ENCODE measurements at places on chromosomes 11 and 22. TPM values are rescaled to one million over a fixed set of nuclear protein-coding genes. Genes with fewer than 3 reads are reported as not detected.

The OR52E8 gene
- total RNA-seq = not detected

The HIC2 gene
- 5.0 TPM for total RNA-seq

The ASCL3 gene
- not detected for total RNA-seq

The CDC42BPG gene
- 2.8 TPM for total RNA-seq

The ART1 gene
- not detected for total RNA-seq

The RNF121 gene
- total RNA-seq = 29.9 TPM

DNA sequence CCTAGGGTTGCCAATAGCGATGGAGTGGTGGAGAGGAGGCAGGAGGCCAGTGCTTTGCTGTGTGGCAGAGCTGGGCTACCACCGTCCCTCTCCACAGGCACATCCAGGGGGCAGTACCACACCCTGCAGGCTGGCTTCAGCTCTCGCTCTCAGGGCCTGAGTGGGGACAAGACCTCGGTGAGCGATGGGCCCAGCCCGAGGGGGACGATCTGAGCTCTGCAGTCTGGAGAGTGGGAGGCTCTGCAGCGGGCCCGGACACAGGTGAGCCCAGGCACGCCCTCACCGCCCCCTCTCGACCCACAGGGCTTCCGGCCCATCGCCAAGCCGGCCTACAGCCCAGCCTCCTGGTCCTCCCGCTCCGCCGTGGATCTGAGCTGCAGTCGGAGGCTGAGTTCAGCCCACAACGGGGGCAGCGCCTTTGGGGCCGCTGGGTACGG is 2.5 kb downstream of the PKP3 start:
- no peaks in the 10 kb centered on the region for H3K36me3 ChIP-seq
- peaks cover 3% of the 10 kb centered on the region for H3K4me1 ChIP-seq
- DNase-seq = peak; percentile 81
- H3K4me3 ChIP-seq = peak overlapping the region; percentile 27
- no peak overlapping the region for H3K27ac ChIP-seq

DNA sequence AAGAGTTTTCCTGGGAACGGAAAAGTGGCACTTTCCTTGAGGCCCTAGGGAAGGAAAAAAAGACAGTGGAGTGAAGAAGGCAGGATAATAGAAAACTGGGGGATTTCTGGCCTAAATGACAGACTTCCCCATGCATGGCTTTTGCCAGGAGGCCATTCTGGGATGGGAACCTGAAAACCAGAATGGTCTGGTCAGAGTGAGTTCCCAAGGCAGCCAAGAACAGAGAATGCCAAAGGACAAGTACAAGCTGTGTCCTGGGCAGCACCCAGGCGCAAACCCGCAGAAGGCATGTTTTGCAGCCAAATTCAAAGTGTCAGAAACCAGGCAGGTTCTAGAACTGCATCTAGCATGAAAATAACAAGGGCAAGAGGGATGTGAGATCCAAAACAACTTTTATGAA is 162.4 kb downstream of the SPON1 start:
- no peaks in the 10 kb centered on the region for H3K27me3 ChIP-seq
- DNase-seq = no peak
- H3K36me3 ChIP-seq = no peaks in the 10 kb centered on the region
- H3K4me3 ChIP-seq = no peak overlapping the region
- no peaks in the 10 kb centered on the region for H3K4me1 ChIP-seq
- H3K27ac ChIP-seq = no peak overlapping the region

DNA sequence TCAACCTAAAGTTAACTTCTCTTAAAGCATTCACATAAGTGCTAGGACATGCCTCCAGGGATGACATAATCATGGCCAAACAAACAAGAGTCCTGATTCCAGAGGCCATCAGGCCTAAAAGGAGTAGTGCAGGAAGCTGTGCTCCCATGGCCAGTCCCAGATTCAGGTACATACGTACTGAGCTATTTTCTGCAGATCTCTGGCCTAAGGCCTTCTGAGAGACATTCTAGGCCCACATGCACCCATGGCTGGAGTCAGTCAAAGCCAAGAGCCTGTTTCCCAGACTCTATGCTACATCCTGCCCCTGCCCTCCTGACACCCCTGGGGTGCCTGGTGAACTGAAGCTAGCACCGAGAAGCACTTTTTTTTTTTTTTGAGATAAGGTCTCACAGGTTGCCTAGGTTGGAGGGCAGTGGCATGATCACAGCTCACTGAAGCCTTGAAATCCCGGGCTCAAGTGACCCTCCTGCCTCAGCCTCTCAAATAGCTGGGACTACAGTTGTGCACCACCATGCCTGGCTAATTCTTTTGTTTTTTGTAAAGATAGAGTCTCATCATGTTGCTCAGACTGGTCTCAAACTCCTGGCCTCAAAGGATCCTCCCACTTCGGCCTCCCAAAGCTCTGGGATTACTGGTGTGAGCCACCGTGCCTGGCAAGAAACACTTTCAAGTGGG is 553 bp downstream of the CD3D start:
- H3K27me3 ChIP-seq = no peaks in the 10 kb centered on the region
- peak overlapping the region; percentile 81 for H3K27ac ChIP-seq
- H3K4me3 ChIP-seq = peak overlapping the region; percentile 36

DNA sequence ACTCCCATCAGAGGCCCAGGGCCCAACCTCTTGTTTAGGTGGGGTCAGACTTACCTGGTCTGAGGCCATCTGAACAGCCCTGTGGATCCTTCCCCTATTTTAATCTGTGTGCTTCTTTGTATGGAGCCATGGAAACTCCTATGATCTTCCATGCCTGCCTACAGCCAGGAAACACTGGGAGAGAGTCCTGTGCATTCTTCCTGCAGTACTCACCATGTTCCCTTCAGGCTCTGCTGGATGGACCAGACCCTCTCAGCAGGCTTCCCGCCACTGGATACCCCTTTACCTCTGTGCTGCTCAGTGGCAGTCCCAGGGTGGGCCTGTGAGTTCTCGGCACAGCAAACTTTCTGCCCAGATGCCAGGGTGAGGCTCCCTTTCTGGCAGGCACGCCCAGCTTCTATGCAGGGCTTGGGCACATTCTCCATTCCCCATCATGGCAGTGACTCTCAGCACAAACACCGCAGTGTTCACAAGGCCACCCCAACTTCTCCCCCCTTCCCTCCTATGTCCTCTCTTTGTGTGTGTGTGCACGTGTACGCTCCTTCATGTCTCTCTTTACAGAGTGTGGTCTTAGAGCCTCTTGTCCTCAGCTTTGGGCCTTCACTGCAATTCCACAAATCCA is 34.8 kb downstream of the NEU3 start:
- no peaks in the 10 kb centered on the region for H3K36me3 ChIP-seq
- H3K4me1 ChIP-seq = no peaks in the 10 kb centered on the region
- no peak for DNase-seq
- H3K27ac ChIP-seq = no peak overlapping the region
- H3K4me3 ChIP-seq = no peak overlapping the region

DNA sequence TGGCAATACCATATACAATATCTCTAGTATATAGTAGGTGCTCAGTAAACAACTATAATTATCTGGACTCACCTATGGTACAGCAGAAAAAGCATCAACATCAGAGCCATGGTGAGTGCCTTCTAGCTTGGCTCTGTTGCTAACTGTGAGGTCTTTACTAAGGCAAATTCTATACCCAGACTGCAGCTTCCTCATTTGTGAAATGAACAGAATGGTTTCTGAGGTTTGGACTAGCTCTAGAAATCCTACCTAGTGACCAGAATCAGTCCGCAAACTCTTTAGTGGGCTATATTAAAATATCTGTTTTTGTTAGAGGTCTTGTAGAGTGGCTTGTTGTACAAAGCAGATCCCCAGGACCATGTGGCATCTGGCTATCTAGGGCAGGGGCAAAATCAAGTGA is 3.7 kb downstream of the MS4A1 start:
- peak overlapping the region; percentile 13 for H3K4me3 ChIP-seq
- H3K27ac ChIP-seq = peak overlapping the region; percentile 18
- DNase-seq = no peak
- H3K36me3 ChIP-seq = peaks cover 4% of the 10 kb centered on the region
- peaks cover 23% of the 10 kb centered on the region for H3K4me1 ChIP-seq
- no peaks in the 10 kb centered on the region for H3K27me3 ChIP-seq

DNA sequence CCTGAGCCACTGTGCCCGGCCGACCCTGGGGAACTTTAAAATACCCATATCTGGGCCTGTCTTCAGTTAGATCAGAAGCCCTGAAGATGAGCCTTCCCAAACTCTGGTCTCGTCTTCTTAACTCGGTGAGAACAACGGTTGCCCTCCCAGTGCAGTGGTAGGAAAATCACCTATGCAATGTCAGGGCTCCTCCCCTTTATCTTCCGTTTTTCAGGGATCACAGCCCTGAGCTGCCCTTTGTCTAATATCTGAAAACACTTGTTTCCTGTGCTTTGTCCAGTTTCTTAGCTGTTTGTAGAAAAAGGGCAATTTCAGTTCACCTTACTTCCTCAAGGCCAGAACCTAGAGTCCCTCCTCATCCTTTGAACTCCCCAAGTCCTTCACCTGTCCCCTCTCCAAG is 9.4 kb downstream of the DRAP1 start:
- no peak for DNase-seq
- H3K36me3 ChIP-seq = peaks cover 19% of the 10 kb centered on the region
- H3K4me1 ChIP-seq = peaks cover 22% of the 10 kb centered on the region
- no peaks in the 10 kb centered on the region for H3K27me3 ChIP-seq
- no peak overlapping the region for H3K4me3 ChIP-seq

GRCh38 chr11:126892756-126893155 is 107.8 kb downstream of the KIRREL3 start:
- H3K27me3 ChIP-seq = no peaks in the 10 kb centered on the region
- no peak for DNase-seq
- no peak overlapping the region for H3K4me3 ChIP-seq

- H3K27ac ChIP-seq = no peak overlapping the region
- no peaks in the 10 kb centered on the region for H3K36me3 ChIP-seq
- H3K4me1 ChIP-seq = no peaks in the 10 kb centered on the region
- H3K27me3 ChIP-seq = no peaks in the 10 kb centered on the region
- no peak for DNase-seq
Measured at GRCh38 chr11:36237391-36237790, 51.8 kb downstream of the COMMD9 start.

- H3K4me1 ChIP-seq = no peaks in the 10 kb centered on the region
- no peak overlapping the region for H3K27ac ChIP-seq
- H3K27me3 ChIP-seq = no peaks in the 10 kb centered on the region
- no peak for DNase-seq
- H3K36me3 ChIP-seq = peaks cover 24% of the 10 kb centered on the region
- no peak overlapping the region for H3K4me3 ChIP-seq
Measured at GRCh38 chr22:24108073-24108472, 73.2 kb upstream of the SUSD2 start.

GRCh38 chr11:17954395-17955252 is 58.2 kb downstream of the SERGEF start:
- H3K27ac ChIP-seq = no peak overlapping the region
- DNase-seq = no peak
- H3K4me1 ChIP-seq = no peaks in the 10 kb centered on the region
- H3K4me3 ChIP-seq = no peak overlapping the region

DNA sequence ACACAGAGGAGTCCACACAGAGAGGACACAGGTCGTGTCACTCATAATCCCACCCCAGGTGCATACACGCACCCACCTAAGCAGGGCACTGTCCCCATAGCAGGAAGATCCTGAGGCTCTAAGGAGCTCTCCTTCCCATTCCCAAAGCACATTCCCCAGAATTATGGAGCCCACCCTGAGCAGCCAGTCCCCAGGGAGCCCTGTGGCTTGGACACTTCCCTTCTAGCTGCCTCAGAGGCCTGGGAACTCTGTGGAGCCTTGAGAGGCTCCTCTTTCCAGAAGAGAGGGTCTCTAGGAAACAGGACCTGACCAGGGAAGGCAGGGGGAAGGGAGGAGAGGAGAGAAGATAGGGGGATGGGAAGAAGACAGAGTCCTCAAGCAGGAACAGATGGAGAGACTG is 29.8 kb downstream of the ARHGEF17 start:
- no peak overlapping the region for H3K27ac ChIP-seq
- no peak for DNase-seq

DNA sequence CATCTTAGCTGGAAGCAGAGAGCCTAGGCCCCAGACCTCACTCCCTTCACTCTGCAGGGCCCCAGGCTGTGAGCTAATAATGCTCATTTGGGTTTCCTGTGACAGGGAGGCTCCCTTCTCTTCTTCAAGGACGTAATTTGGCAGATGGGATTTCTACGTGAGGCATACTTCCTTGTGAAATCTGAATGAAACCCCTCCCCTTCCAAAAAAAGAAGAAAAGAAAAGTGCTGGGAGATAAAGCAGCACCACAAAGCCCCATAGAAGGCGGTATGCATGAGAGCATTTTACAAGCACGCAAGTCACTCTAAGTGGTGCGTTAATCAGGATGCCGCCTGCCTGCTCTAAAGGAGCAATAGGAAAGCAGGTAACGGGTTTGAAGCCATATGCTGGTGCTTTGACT is 5.7 kb downstream of the P2RX3 start:
- no peak overlapping the region for H3K4me3 ChIP-seq
- no peaks in the 10 kb centered on the region for H3K36me3 ChIP-seq
- H3K27me3 ChIP-seq = no peaks in the 10 kb centered on the region
- H3K27ac ChIP-seq = no peak overlapping the region
- no peak for DNase-seq

- H3K27ac ChIP-seq = no peak overlapping the region
- H3K36me3 ChIP-seq = peaks cover 83% of the 10 kb centered on the region
- DNase-seq = peak; percentile 48
- H3K4me1 ChIP-seq = no peaks in the 10 kb centered on the region
Measured at GRCh38 chr11:117392001-117392690, 64.5 kb downstream of the CEP164 start.

GRCh38 chr11:132064987-132065620 is 694.7 kb downstream of the NTM start:
- H3K36me3 ChIP-seq = no peaks in the 10 kb centered on the region
- H3K4me1 ChIP-seq = no peaks in the 10 kb centered on the region
- DNase-seq = no peak

DNA sequence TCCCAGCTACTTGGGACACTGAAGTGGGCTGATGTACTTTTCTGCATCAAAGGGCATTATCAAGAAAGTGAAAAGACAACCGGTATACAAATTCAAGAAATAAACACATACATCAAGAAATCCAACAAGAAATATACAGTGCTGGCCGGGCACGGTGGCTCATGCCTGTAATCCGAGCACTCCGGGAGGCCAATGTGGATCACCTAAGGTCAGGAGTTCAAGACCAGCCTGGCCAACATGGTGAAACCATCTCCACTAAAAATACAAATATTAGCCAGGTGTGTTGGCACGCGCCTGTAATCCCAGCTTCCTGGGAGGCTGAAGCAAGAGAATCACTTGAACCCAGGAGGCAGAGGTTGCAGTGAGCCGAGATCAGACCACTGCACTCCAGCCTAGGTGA is 9.5 kb downstream of the USP28 start:
- no peaks in the 10 kb centered on the region for H3K27me3 ChIP-seq
- peaks cover 6% of the 10 kb centered on the region for H3K4me1 ChIP-seq
- peak overlapping the region; percentile 2 for H3K27ac ChIP-seq
- no peak overlapping the region for H3K4me3 ChIP-seq
- no peak for DNase-seq

DNA sequence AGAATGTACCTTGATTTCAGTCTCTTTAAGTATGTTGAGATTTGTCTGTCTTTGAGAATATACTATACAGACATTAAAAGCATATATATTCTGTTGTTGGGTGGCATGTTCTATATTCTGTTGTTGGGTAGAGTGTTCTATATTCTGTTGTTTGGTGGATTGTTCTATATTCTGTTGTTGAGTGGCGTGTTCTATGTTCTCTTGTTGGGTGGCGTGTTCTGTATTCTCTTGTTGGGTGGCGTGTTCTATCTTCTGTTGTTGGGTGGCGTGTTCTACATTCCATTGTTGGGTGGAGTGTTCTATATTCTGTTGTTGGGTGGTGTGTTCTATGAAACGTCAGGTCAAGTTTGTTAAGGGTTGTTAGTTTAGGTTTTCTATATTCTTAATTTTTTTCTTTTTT is 27.1 kb upstream of the CTTN start:
- peaks cover 9% of the 10 kb centered on the region for H3K4me1 ChIP-seq
- H3K27me3 ChIP-seq = no peaks in the 10 kb centered on the region
- no peak overlapping the region for H3K27ac ChIP-seq
- no peak overlapping the region for H3K4me3 ChIP-seq
- peaks cover 2% of the 10 kb centered on the region for H3K36me3 ChIP-seq
- DNase-seq = no peak
